ENCODE measurements at places on chromosomes 11 and 22.
A peak's percentile ranks its signal among the peaks of the same experiment; 100 is the strongest.

DNA sequence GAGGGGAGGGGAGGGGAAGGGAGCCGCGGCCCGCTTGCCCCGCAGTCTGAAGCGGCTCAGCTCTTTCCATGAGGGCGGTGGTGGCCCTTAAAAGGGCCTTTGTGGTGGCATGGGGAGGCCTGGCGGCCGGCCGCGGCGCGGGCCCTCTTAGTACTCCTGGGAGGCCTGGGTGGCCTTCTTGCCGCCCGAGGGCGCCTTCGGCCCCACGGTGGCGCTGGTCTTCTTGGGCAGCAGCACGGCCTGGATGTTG, 6.9 kb downstream of the DPAGT1 start:
- no peak for DNase-seq

DNA sequence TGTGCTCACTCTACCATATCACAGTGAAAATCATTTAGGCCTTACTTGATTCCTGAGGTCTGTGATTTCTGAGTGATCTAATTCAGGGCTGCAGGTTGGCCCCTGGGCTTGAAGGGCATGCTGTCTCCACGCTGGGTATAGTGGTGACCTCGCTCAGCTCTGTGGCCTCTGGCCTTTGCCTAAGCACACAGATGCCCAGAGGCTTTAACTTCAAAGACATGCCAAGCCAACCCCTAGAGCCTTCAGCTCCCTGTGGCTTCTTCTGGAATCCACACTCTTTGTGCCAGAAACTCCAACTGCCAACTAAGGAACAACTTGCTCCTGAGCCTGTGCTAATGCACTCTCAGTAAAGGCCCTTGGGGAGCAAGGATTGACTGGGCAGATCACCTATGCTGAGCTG, 232.6 kb upstream of the MPPED2 start:
- no peak for DNase-seq

- DNase-seq, result no peak
These were observed 89.8 kb upstream of the ZC3H12C start for GRCh38 chr11:110003426-110003825.

DNA sequence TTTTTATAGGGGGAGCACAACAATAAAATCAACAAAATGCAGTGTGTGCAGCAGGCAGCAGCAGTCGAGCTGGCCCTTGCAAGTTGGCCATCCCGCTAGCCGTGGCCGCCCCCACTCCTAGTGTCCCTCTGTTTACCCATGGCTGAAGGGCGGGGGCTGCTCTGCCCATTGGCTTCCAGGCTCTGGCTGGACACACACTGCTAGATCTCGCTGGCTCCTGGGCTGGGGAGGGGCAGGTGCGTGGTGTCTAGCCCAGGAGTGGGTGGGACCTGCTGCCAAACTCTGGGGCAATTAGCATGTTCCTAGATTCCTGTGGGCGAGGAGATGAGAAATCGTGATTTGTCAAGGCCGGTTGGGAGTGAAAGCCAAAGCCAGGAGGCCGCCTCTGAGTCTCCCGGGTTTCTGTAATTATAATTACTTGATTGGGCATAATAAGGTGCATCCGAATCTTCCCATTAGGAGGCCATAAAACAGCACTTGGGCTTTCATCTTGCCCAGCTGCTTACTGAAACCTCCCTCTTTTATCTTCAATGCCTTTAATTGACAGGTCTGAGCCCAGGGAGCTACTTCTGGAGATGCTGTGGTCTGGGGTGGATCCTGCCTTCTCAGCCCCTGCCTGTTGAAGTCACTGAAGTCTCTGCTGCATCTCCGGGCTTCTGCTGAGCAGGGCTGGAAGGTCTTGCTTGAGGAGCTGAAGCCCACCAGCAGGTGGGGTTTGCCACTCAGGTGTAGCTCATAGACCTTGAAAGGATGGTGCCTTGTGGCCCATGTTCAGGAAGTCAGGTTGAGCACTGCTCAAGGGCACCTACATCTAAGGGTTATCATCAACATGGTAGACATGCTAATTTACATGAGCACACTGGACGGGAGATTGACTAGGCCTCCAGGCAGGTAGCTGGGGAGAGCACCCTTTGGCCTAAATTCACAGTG, 44.5 kb upstream of the DKK3 start:
- no peak for DNase-seq

GRCh38 chr22:23223569-23224317, 43.4 kb downstream of the BCR start:
- DNase-seq, result no peak

- DNase-seq, result no peak
These were observed 5.3 kb upstream of the TBX1 start for GRCh38 chr22:19755145-19755710.

DNA sequence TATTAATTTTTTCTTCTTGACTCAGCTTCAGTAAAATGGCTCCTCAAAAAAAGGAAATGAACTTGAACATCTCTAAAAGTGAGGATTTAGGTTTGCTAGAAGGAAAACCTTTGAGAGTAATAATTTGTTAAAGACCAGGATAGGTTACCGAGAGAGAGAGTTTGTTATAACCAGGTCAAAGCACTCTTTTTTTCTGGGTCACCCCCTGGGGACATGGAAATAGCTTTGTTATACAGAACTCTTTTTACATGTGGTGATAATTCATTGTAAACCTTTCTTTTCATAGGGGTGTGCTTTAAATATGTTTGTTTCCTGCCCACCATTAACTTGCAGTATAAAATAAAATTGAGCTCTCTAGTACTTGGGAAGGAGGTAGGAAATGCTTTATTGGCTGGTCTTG, 47.7 kb downstream of the DNAJC24 start:
- DNase-seq, result no peak

GRCh38 chr22:43317239-43317638, 25.9 kb downstream of the SCUBE1 start:
- no peak for DNase-seq

DNA sequence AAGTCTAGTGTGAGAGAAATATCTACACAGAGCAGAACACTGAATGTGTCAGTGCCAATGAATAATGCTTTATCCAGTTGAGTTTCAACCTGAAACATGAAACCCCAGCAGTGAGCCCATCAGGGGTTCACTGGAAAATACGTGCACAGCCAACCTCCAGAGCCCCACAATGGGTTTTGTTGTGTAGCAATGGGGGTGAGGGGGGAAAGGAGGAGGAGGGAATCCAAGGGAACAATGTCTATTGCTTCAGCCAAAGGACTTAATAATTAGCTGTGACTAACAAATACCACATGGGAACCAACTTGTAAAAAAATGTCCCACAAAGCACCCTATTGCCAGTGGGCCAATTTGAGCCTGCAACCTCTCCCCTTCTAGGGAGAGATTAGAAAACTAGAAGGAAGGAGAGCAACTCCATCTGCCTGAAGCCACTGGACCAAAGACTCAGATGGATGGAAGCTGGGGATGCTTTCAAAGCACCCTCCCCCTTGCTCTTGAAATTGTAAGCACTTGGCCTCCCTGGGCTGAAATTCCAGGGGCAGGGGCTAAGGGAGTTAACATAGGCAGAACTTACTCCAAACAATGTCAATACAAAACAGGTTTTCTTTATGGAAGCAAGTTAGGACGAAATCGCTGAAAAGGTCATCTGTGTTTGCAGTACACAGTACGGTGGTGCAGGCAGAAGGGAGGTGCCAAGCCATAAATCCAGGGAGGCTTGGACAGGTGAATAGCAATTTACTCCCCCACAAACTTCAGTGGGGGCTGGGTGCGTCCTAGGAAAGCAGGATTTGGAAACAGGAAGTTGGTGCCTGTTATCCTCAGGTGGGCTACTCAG, 99.8 kb downstream of the ARL14EP start:
- DNase-seq, result no peak

DNA sequence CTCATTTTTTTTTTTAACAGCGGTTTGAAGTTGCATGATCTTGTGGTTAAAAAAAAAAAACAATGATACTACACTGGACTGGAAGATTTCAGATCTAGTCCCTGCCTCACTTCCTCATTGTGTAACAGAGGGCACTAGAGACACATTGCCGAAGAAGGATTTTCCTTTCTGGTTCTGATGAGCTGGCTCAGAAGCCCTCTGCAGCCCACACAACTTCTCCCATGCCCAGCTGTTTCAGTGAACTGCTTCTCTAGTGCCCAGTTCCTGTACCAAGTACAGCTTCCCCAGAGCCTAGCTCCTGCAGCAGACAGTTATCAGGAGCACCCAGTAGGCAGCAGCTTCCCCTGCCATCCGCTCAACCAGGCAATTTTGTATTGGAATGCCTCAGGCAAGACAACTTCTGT, 29.5 kb upstream of the ANO5 start:
- DNase-seq, result no peak

DNA sequence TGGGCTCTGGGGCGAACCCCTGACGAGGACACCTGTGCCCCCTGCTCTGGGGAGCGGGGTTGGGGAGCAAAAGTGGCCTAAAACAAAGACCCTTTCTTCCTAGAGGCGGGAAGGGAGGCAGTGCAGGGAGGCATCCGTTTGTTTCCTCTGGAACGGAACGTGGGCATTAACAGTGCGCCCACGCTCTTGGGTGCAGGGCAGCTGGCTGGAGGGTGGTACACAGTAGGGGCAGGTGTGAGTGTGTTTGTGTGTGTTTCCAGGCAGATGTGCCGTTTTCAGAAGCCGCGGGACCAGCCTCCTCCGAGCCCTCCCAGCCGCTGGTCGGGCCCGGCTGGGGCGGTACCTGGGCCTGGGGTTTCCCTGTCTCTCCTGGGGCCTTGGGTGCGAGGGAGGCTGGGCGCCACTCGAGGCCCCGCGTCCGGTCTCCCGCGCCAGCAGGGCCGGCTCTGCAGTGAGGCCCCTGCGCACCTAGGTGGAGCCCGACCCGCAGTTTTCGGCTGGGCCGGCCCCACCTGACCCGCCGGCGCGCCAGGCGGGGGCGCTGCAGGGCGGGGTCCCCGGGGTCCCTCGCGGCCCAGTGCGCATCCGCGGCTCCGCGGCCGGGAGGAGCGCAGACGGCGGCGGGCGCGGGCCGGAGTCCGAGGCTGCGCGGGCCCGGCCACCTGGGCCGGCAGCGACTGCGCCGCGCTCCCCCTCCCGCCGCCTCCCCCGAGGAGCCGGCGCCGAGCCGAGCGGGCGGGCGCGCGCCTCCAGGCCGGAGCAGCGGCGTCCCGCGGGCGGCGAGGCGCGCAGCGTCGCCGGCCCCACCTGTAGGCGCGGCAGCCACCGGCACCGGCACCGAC, 1252.7 kb downstream of the BRD1 start:
- DNase-seq, result peak; percentile 5

DNA sequence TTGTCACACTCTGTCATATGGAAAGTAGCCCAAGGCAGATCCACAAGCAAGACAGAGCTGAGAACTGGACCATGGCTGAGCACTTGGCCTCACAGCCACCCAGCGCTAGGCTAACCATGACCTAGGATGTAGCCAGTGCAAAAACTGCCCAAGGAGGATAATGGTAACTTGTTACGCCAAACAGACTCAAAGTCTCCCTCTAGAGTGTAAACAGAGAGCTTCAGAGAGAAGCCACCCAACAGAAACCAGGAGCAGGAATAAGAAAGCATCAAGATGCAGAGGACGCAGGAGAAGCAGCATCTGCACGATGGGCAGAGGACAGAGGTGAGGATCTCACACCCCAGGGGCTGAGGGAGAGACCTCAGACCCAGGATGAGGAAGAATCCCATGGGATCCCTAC, 97.9 kb downstream of the RCN1 start:
- no peak for DNase-seq

DNA sequence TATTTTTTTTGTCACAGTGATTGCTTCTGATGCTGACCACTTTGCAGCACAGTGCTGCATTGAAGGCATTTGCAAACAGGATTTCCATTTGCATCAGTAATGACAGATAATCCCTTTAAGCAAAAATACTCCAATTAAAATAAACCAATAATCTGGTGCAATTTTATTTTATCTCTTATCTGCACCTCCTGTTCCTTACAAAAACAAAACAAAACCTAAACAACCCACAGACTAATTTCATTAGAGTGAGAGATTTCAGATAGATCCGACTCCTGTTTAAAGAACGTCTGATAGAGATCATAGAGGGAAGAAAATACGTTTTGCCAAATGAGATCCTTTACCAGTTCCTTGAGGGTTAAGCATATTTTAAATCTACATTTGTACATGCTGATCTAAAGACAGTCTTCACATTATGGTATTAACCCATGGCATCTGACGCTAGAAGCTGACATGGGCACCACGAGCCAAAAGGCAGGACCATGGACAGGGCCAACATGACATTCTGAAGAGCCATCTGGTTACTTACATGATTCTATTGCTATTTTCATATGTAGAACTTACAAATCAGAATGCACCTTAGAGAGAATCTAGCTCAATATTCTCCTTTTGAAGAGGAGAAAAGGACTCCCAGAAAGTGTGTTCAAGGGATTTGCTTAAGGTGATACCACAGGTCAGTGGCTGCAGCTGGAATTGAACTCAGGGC, 286.2 kb upstream of the NARS2 start:
- peak; percentile 1 for DNase-seq

DNA sequence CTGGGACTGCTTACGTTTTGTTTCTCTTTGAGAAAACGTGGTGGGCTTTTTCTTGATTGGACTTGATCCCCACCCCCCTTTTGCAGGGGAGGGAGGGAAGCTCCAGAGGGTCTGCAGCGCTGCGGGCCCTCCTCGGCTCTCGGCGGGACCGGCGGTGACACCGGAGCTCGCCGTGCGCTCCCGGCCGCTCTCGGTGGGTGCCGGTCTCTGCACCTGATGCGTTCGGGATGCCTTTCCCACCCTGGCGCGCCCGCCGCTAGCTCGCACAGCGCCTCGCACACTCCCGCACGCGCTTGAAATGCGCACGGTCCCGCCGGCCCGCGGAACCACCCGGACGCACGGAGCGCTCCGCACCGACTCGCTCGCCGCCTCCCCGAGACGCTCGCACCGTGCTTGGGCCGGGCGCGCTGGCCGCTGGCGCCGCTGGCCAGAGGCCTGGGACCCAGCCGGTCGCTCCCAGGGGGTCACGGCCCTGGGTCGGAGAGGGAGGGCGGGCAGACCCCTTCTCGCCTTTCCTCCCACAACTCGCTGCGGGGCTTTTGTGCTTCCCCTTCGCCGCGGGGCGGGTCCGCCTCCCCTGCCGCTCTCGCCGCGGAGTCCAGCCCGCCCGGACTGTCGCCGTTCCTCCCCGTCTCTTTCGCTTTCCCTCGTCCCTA, 1.0 kb downstream of the ZBTB16 start:
- peak; percentile 10 for DNase-seq

DNA sequence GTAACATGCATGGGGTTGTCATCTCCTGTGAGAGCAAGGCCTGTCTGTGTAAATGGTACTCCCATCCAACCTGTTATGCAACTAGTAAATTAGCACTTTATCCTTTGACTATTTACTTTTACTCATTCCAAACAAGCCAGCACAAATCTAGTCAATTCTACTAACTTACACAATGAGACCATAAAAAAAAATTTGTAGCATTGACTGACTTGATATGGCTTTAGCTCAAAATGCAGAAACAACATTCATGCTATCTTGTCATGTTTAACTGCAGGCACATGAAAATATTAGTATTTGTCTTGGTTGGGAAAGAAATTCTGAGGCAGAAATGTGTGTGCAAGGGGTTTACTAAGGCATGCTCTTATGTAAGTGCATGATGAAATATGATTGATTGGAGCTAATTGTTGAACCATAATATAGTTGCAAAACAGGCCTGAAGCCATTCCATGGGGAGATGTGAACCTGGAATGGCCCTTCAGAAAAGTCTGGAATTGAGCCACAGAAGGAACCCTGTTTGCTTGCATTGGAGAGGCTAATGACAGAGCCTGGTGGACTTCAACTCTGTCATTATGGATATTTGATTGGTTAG, 2.5 kb downstream of the SLC22A25 start:
- no peak for DNase-seq

Data from EL (cell line).